ENCODE measurements at places on chromosomes 13 and 19.

- no peak for DNase-seq
These were observed 19.1 kb downstream of the TEX29 start for GRCh38 chr13:111339366-111340143.

DNA sequence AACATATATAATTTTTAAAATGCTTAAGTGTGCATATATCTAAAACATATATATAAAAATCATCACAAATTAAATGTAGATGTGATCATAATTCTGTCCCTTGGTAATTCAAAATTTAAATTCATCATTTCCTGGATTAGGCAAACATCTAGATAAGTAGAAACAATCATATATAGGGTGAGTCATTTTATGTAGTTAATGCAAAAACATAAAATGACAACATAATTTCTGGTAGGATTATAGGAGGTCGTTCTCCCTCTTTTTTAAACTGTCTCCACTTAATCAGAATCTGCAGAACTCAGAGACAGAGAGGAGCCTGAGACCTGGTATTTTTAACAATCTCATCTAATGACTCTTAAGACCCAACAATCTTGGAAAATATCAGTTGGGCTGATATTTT, 333.4 kb downstream of the KCTD12 start:
- DNase-seq, result no peak

DNA sequence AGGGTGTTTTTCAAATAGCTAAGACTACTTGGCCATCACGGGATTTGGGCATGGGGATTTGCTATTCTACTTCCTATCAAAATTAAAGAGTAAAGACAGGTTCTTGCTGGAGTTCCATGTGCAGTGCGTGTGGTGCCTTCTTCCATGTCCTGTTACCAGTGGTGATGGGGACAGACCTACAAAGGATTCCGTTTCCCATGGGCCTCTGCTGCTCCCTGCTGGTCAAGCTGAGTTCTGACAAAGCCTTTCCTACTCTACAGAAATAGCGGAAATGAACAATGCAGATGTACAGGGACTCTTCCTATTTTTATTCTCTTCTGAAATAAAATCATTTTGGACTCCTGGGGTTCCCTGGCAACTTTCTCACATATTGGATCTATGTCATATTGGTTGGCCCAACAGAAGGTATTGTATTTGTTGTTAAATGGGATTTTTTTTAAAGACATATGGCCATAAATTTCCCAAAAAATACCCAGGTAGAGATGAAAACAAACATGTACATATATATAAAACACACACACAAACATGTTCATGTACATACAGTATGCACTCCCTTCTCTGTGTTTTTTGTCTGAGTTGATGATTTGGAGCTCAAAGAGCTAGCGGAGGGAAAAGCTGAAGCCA, 90.5 kb upstream of the SLC15A1 start:
- DNase-seq, result peak; percentile 88

DNA sequence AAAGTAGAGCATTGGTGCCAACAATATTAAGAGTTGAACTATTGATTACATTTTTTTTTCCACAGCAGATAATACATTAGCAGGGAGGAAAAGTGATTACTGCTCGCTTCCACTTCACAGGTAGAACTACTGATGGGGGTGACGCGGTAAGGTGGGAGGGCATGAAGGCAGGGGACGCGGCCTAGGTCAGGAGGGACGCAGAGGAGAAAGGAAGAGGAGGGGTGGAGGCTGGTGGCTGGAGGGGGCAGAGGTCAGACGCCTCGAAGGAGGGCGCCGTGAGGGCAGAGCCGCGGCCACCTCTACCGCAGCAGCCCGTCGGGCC, 287 bp upstream of the B3GLCT start:
- DNase-seq, result no peak

DNA sequence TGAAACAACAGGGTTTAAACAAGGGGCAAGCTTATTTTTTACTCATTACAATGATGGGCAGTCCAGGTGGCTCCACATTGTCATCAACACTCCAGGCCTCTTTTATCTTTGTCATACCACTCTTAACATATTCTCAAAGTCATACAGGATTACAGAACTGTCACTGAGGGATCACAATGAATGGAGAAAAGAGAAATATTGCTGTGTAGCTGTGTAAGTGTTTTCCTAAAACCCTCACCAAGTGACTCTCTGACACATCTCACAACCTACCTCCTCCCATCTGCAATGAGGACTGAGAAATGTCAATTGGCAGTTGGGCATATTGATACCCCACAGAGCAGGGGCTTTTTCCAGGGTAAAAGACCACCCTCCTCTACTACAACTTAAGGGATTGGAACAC, 562.1 kb downstream of the TBC1D4 start:
- no peak for DNase-seq

DNA sequence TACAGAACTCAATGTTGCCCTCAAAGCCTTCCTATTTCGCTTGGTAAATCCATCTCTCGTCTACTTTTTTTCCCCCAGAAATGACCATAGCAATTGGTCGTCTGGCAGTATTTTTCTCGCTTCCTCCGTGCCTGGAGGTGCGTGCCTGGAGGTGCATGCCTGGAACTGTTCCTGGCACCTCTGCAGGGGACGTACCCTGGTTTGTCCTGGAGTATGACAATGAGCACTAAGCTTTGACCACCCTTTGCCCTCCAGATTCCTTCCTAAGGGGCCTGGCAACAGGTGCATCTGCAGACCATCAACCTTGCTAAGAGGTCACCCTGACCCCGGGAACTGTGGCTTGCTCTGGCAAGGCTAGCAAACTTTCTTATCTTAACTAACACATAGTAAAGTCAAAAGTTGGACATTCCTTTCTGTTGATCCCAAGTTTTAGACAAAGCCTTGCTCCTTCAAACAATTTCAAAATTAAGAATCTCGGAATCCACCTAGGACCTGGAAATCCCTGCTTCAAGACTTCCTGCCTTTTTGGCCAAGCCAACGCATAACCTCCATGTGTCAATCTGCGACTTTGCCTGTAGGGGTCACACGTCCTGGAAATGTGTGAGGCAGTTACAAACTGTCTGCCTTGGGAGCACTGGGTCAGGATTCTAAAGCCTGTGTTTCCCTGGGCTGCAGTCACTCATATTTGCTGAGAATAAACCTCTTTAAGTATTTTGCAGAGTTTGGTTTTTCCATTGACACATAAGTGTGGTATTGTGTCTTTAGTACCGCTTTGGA, 28.8 kb upstream of the TUBGCP3 start:
- DNase-seq, result peak; percentile 59

- DNase-seq, result peak; percentile 80
These were observed 428.7 kb downstream of the MYO16 start for GRCh38 chr13:109058087-109058486.

- DNase-seq, result no peak
These were observed 65.2 kb upstream of the LRCH1 start for GRCh38 chr13:46487748-46488147.

- peak; percentile 7 for DNase-seq
These were observed 205.9 kb upstream of the MIR17HG start for GRCh38 chr13:91141543-91142061.

- no peak for DNase-seq
These were observed 60.3 kb downstream of the CCDC70 start for GRCh38 chr13:51921790-51922740.

GRCh38 chr19:3968556-3969434, 2.1 kb downstream of the DAPK3 start:
- peak; percentile 99 for DNase-seq

DNA sequence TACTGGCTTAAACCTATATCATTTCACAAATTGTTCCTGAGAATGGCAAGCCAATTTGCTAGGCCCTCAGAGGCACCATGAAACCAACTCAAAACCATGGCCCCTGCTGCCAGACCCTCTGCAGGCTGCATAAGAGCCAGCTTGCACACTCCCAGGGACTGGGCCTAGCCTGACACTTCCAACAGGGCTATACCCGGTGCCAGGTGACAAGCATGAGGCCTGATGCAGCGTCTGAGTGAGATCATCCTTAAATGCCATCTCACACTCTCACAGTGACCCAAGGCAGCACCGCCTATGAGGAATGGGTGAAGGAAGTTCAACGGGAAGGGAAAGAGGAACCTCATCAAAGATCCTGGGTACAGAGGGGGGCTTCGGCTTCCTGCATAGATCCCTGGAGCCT, 65.6 kb downstream of the C13orf42 start:
- DNase-seq, result no peak

DNA sequence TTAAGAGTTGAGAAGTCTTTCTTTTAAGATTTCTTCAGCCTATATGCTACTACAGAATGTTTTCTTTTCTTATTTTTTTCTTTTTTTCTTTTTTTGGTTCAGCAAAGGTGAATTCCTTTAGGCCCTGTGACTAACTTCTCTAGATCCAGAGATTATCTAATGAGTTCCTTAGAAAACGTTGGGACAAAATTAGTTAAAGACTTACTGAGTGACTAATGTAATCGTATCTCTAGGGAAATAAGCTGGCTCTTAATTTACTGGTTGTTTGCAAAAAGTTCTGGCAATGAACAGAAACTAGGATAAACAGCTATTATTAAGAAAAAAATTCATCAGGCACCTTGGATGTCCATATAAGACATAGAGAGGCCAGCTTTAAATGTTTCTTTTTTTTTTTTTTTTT, 30.7 kb upstream of the CSNK1A1L start:
- no peak for DNase-seq

DNA sequence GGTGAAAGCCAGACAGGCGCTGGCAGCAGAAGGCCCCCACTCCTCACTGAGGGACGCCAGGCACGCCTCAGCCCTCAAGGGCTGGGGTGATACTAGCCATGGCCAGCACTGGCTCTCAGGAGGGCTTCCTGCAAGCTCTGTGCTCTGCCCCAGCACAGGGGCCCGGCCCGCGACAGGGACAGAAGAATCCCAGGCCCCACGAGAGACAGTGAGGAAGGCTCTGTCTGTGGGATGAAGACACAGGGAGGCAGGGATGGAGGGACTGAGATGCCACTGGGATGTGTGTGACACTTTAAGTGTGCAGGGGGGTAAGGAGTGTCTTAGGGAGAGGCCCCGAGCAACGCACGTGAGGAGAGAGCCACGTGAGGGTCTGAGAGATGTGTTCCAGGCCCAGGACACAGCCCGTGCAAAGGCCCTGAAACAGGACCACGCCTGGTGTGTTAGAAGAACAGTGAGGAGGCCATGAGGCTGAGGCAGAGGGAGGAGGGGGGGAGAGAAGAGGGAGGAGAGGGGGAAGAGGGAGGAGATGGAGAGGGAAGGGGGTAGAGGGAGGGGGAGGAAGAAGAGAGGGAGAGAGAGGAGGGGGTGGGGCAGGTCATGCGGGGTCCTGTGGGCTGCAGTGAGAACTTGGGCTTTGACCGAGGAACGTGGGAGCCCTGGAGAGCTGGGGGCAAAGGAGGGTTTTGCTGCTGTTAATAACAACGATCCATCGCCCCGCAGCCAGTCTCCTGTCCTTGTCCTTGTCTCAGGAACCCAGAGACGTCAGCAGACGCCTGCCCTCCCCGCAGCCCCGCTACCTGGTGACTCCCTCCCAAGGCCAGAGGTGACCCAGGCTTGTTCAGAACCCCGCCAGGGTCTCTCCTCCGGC, 7.2 kb downstream of the RPL36 start:
- no peak for DNase-seq

- DNase-seq, result peak; percentile 55
These were observed 81.2 kb downstream of the STARD13 start for GRCh38 chr13:33204130-33204927.

DNA sequence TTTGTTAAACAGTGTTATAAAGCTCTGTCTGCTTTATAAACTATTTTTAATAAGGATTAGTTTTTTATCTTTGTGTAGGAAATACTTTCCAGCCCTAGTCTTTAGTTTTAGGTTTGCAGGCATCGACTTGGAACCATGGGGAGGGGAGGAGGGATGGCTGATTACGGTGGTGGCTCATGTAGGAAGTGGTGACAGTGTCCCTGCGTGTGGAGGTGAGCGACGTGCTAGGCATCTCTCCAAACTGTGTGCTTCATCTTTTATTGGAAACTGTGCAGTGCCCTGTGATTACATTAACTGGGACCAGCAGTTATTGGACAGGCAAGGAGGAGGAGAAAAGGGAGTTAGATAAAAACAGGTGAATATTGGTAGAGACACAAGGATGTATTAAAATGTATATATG, 203.8 kb downstream of the ATP8A2 start:
- DNase-seq, result no peak

- peak; percentile 31 for DNase-seq
These were observed 255.4 kb downstream of the COG6 start for GRCh38 chr13:39910833-39911232.

- DNase-seq, result peak; percentile 31
These were observed 430.2 kb downstream of the KCTD12 start for GRCh38 chr13:76455960-76456359.

DNA sequence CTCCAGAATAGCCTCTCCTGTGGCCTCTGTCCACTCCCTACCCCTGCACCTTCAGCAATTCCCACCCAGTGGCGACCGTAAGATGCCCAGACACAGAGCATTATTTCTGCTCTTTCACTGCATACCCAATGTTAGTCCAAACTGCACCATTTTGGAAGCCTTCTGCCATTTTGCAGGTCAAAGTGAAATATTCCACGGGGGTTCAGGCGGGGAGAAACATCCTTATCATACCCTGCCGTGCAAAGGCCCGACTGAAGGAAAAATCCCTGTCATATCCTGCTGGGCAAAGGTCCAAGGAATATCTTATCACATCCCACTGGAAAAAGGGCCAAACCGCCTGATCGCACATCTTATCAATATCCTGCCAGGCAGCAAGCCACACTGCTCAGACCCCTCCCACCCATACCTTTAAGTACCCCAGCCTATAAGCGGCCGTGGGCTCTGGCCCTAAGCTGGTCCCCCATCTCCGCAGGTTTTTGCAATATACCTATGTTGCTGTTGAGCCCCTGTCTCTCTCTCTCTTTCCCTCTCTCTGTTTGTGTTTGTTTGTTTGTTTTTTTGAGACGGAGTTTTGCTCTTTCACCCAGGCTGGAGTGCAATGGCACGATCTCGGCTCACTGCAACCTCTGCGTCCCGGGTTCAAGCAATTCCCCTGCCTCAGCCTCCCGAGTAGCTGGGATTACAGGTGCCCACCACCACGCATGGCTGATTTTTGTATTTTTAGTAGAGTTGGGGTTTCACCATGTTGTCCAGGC, 18.2 kb downstream of the CLEC11A start:
- no peak for DNase-seq

- peak; percentile 64 for DNase-seq
These were observed 34.9 kb downstream of the DNAJC15 start for GRCh38 chr13:43058318-43058674.

DNA sequence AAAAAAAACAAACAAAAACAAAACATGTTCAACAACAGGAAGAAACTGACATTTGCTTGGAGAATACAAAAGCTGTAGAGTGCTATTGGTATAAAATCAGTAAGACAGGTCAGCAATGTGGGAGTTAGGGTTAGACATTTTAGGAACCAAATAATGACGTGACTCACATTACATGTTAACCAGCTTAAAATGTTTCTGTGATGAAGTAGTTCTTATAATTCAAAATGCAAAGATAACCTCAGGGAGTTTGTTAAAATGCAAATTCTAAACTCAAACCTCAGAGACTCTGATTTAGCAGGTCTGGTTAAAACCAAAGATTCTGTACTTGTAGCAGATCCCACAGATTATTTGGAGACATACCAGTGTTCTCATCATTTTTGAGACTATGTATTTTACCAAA, 549.4 kb upstream of the SLITRK1 start:
- DNase-seq, result peak; percentile 40

DNA sequence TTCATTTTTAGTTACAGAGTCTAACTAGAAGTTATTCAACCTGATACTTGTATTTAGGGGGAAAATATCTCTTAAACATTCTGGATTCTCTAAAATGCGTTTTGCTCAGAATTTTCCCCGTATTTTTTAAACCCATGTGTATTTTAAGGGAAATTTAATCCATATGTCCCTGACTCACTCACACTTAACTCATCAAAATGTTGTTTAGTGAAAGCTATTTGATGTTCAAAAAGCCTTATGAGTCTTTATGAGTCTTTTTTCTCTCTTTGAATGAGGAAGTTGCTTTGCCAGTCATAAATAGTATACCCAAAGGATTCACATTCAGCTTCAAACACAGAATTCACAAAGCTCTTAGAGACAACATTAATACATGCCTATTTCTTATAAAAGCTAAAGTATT, 16.4 kb downstream of the MAB21L1 start:
- DNase-seq, result no peak
